Activated effector memory CD4-positive, alpha-beta T cell treated with anti-CD3 and anti-CD28 coated beads, Interleukin-2, amount 50 U/mL, for 16 hours (primary cell): ENCODE measurements at places on chromosomes 4 and X.

- no peak for DNase-seq
Observed at GRCh38 chr4:181770971-181771370, 472.2 kb upstream of the TENM3 start.

GRCh38 chr4:1588306-1588705, 95.8 kb downstream of the FAM53A start:
- DNase-seq: no peak

DNA sequence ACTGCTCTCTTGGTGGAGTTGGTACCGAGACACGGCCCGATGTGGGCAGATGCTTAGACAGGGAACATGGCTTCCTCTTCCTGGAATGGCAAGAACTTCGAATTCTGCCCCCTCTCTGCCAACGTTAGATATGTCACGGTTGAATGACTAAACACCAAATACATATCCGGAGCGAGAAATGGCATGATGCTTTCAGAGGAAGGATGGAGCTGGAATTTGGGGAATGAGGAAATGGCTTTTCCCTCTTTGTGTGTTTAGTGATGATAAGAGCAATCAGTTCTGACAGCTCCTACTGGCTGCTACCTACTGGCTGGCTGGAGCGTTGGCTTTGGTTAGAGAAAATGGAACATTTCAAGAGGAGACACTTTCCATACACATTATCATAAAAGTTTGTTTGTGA, 140.0 kb downstream of the DHRSX start:
- no peak for DNase-seq

DNA sequence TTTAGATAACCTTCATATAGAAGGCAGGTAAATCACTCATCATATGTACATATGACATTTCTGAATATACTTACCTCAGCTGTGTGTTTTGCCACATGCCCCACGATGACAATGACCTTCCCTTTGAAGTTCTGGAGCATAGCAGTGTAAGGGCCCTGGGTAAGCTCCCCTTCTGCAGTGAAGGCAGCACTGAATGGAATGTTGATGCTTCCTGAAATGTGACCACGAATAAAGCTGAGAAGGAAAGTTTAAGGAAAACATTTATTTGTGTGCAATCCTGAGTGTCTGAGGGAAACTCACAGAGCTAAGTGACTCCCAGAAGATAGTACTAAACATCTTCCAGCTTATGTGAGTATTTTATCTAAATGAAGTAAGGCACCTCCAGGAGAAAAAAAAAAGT, 200.1 kb downstream of the NPNT start:
- DNase-seq: no peak

- no peak for DNase-seq
Observed at GRCh38 chrX:140298960-140299825, 205.7 kb downstream of the SOX3 start.

- DNase-seq: no peak
Observed at GRCh38 chr4:113996599-113997177, 17.2 kb upstream of the ARSJ start.

DNA sequence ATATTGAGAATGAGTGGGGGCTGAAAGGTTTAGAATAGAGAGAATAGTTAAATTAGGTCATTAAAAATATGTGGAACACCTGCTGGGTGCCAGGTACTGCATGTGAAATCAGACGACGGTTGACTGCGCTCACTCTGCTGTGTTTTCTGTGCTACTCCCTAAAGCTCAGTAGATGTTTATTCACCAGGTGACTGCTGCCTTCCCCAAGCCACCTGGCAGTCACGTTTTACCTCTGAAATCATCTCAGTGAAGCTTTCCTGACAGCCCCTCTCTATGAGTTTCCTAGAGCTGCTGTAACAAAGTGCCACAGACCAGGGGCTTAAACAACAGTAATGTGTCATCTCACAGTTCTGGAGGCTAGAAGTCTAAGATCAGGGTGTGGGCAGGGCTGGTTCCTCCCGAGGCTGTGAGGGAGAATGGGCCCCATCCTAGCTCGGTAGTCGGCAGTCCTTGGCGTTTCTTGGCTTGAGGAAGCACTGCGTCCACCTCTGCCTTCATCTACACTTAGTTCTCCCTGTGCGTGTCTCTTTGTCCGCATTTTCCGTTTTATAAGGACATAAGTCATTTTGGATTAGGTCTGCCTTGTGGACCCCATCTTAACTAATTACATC, 25.3 kb downstream of the ADD1 start:
- DNase-seq: no peak
